Gastrocnemius medialis (tissue), 4 donors: ENCODE measurements at places on chromosomes 3 and 15. TPM values are rescaled to one million over a fixed set of nuclear protein-coding genes. Genes with fewer than 3 reads are reported as not detected.

GRCh38 chr15:69209661-69210060 lies 49.2 kb downstream of the GLCE start:
- H3K27ac ChIP-seq = no peak overlapping the region
- H3K4me1 ChIP-seq = no peaks in the 10 kb centered on the region
- H3K36me3 ChIP-seq = no peaks in the 10 kb centered on the region

The TTLL13 gene
- total RNA-seq = not detected

DNA sequence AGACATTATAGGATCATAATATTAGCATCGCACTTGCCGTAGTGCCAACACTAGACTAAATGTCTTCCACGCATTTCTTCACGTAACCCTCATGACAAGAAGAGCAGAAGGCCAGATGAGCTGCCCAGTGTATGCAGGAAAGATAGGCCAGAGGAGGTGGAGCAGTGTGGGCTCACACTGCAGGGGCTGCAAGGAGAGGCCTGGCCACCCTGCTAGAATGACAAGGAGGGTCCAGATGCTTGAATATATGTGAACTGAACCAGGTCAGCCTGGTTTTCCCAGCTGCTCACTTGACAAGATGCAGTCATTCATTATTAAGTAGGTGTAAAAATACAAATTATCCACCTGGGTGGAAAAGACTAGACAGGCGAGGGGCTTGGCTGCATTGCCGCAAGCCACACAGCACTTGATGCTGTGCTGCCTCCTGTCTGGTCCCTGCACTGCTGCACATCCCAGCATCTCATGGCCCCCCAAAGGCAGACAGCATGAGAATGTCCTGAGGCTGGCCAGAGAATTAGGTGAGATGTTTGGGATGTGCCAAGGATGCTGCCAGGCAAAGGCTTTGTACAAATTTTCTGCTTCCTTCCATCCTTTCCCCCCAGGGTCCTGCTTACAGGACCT lies 115.2 kb downstream of the NTRK3 start:
- no peaks in the 10 kb centered on the region for H3K27me3 ChIP-seq
- H3K4me3 ChIP-seq = no peak overlapping the region
- H3K4me1 ChIP-seq = no peaks in the 10 kb centered on the region
- no peaks in the 10 kb centered on the region for H3K36me3 ChIP-seq
- H3K27ac ChIP-seq = no peak overlapping the region

GRCh38 chr3:121477589-121477988 lies 68.2 kb downstream of the POLQ start:
- H3K4me3 ChIP-seq = no peak overlapping the region
- DNase-seq = no peak
- no peaks in the 10 kb centered on the region for H3K4me1 ChIP-seq
- H3K27me3 ChIP-seq = no peaks in the 10 kb centered on the region
- H3K36me3 ChIP-seq = no peaks in the 10 kb centered on the region

DNA sequence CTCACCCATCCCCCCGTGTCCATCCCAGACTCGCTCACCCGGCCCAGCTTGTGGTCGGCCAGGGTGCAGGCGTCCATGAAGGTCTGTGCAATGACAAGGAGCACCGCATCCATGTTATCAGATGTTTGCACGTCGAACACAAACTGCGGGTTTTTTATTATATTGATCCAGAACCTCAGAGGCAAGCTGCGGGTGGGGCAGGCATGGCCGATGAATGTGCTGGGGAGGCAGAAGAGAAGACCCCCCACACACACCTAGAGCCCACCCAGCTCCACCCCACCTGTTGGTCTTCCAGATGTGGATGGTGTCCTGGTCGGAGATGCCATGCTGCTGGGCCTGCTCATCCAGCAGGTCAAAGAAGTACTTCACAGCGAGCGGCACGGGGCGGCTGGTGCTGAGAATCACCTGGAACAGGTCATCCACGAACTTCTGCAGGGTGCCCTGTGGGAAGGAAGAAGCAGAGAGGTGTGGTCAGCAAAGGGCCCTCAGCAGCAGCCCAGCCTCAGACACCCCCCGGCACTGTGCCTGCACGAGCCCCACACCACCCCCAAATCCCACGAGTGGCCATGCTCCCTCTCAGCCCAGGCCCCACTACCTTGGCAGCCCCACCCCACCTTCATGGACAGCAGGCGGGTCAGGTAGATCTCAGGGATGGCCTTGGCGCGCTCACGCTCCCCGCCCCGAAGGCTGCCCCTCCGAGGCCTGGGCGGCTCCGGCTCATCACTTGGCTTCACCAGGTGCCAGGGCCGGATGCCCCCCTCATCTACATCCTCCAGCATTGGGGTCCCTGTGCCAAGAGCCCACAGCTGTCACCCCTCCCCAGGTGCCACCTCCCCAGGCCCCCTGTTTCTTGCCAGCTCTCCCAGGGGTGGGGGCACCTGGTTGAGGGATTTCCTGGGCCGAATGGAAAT lies 20.3 kb downstream of the PLXNB1 start:
- H3K27ac ChIP-seq = no peak overlapping the region
- DNase-seq = peak; percentile 0
- no peak overlapping the region for H3K4me3 ChIP-seq
- H3K27me3 ChIP-seq = no peaks in the 10 kb centered on the region

GRCh38 chr3:6640907-6641306 lies 220.0 kb upstream of the GRM7 start:
- H3K4me1 ChIP-seq = no peaks in the 10 kb centered on the region
- no peak overlapping the region for H3K27ac ChIP-seq
- H3K27me3 ChIP-seq = no peaks in the 10 kb centered on the region
- H3K4me3 ChIP-seq = no peak overlapping the region
